ENCODE measurements at places on chromosomes 12 and 14.

GRCh38 chr12:1870086-1870485 lies 48.4 kb downstream of the CACNA2D4 start:
- no peak for DNase-seq

DNA sequence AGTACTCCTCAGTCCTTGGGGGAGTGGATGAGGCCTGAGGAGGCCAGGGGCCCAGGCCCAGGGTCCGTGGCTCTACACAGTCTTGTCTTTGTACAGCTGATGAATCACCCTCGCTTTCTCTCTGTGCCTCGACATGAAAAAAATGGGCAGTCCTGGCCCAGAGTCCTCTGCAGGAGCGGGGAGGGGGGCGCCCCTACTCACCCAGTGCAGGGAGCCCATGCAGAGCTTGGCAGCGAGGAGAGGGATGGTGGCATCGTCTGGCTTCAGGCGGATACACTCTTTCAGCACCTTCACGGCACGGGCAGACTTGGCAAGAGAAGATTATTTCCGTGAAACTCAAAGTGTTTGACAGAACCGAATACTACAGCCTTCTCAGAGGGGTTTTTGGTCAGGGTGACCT lies 159.3 kb downstream of the TTC7B start:
- no peak for DNase-seq

- DNase-seq: peak; percentile 86
Measured at GRCh38 chr14:100332797-100333196, 9.7 kb downstream of the SLC25A47 start.

DNA sequence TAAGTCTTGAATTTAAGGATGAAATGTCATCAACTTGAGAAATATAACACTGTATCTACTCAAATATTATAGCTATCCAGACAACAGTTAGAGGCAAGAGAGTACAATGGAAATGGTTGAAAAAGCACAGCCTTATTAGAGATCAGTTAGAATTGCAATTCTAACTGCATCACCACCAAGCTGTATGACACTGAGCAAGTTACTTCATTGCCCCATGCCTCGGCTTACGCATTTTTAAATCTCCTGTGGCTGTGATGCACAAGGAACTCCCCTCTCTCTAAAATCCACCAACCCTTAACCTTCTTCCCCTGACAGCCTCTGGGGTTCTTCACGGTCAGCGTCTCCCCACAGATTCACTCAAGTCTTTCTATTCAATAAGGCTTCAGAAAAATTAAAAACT lies 75.1 kb downstream of the MED13L start:
- no peak for DNase-seq

DNA sequence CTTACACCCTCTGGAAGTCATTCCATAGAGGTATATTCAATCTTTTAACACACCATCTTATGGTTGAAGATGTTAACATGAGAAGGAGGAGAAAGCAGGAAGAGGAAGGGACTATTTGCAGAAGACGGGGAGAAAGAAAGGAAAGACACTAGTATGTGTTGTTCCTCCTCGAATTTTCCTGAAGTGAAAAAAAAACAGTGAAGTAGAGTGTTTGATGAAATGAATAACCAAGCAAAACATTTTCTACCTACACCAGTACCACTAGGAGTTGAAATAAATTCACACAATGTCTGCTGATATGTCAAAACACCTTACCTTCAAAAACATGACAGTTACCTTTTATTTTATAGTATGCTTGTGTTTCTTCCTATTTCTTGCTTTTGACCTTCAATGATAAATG lies 1.4 kb upstream of the CNOT2 start:
- DNase-seq: no peak

GRCh38 chr12:112967306-112967705 lies 11.0 kb upstream of the OAS2 start:
- no peak for DNase-seq

DNA sequence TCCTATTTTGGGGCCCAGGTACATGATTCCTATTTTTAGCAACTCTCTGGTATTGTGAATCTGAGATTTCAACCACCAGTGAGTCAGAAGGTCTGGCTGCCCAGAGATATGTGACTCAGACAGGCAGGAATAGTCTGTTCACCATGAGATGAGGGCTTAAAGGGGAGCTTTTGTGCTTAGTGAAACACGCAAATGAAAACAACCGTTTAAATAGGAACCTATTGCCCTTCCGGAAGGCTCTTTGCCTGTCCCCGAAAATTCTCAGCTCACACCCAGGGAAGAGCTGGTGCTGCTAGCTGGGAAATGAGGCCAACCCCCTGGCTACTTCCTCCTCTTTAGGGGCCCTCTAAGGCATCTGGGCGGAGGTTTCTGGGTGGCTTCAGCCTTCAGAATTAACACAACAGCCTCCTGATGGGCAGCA lies 283.6 kb downstream of the CACNA1C start:
- DNase-seq: no peak

GRCh38 chr12:34219046-34219770 lies 196.9 kb downstream of the ALG10 start:
- no peak for DNase-seq

DNA sequence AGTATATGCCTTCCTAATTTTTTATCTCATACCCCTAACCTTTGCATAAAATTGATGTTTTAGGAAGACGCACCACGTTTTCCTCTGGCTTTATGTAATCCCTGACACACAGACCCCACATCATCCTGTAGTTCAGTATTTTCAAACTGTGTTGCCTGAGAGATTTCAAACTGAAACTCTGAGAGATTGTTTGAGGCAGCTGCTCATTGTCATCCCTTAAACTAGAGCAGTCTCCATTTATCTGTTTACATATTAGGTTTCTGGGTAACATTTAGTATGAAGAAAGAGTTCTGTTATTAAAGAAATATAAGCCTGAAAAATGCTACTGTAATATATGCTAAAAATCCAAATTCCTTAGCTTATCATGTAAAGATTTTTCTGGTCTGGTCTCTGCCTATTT lies 24.3 kb downstream of the MNAT1 start:
- no peak for DNase-seq

DNA sequence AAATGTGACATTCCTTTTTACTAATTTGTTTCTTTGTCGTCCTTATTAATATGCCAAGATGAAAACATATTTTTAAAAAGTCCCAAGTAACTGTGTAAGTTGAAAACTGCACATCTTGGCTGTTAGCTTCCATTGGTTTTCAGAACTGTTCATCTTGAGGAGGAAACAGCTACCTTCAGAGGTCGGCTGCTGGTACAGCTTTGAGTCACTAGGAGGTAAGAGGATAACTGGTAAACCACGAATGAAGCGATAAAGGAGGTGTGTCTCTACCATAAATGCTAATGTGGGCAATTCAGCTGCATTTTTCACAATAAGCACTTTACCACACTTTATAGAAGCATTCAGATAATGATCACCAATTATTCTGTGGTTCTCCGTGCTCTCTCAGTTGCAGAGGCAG lies 137.5 kb upstream of the KRAS start:
- DNase-seq: no peak

DNA sequence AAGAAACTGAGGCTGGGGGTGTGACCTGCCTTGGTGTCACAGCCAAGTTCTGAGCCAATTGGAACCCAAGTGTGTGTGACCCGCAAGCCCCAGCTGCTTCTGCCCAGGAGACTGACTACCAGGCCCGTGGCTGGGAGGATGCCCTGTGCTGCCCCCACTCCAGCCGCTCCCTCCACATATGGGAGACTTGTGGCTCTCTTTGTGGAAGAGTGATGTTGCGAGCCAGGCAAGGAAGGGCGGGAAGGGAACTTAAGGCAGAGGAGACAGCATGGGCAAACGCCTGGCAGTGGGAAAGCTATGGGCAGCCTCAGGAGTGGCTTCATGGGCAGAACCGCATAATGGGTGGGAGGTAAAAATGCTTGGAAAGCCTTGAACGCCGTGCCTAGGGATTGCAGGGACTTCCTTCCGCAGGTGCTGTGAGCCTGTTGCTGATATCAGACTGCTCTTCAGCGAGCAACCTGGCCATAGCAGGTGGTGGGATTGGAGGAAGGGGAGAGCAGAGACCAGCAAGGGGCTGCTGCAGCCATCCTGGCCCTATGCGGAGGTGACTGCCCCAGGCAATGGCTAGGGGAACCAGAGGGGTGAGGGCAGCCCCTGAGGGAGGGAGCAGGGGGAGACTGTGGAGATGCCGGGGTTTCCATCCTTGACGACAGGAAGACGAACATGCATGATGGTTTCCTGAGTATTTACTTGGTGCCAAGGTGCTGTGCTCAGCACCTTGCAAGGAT lies 115.7 kb downstream of the LGMN start:
- DNase-seq: no peak

- DNase-seq: no peak
Measured at GRCh38 chr12:5881666-5882065, 63.4 kb downstream of the ANO2 start.

DNA sequence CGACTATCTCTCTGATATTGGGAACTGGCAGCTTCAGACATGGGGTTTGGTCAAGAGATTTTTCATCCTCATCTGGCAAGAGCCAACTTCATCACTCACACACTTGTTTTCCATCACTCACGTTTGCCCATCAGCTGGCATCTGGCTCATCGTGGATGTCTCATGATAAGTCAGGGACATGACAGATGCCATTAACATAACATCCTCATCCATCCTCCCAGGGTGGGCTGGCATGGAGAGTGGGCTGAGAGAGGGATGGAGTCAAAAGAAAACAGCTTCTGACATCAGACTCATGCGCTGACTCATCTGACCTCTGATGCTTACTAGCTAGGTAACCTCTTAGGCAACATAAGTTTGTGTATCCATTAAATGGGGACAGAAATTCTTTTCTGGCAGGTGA lies 1.8 kb upstream of the VSX2 start:
- no peak for DNase-seq

GRCh38 chr12:42180990-42181596 lies 36.4 kb upstream of the GXYLT1 start:
- no peak for DNase-seq

GRCh38 chr12:54004841-54005530 lies 3.8 kb upstream of the HOXC8 start:
- no peak for DNase-seq

DNA sequence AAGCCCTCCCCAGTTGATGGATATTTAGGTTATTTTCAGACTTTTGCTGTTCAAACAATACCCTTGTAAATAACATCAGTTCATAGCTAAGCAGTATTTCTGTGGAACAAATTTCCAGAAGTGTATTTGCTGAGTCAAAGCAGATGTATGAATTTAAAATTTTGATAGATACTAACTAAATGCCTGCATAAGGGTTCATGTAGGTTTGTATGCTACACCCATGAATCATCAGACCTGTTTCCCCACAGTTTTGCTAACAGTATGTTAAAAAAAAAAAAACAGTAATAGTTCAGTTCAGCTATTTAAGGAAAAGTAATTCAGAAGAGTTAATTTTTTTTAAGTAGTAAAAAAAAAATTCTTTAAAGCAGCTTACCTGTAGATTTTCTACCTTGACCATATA lies 236.1 kb upstream of the DIO2 start:
- no peak for DNase-seq

- DNase-seq: no peak
Measured at GRCh38 chr12:13242936-13243335, 46.4 kb downstream of the EMP1 start.

- no peak for DNase-seq
Measured at GRCh38 chr12:127791217-127791616, 475.8 kb upstream of the TMEM132C start.

- DNase-seq: no peak
Measured at GRCh38 chr14:70139384-70139783, 49.4 kb downstream of the SLC8A3 start.

DNA sequence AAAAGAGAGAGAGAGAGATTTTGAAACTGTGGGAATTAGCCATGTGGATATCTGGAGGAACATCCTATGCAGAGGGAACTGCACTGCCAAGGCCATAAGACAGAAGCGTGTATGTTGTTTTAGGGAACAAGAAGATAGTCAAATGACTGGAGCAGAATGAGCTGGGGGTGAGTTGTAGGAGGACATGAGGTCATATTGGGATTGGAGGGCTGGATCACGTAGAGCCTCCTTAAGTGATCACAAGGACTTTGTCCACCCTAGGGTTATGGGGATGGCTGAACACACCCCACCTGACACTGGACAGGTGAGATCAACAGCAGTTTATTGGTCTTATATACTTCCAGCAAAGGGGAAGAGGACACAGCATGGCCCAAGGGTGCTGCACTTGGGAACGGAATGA lies 8.2 kb upstream of the CGRRF1 start:
- no peak for DNase-seq

- DNase-seq: no peak
Measured at GRCh38 chr12:76030341-76031080, 1.1 kb downstream of the PHLDA1 start.

DNA sequence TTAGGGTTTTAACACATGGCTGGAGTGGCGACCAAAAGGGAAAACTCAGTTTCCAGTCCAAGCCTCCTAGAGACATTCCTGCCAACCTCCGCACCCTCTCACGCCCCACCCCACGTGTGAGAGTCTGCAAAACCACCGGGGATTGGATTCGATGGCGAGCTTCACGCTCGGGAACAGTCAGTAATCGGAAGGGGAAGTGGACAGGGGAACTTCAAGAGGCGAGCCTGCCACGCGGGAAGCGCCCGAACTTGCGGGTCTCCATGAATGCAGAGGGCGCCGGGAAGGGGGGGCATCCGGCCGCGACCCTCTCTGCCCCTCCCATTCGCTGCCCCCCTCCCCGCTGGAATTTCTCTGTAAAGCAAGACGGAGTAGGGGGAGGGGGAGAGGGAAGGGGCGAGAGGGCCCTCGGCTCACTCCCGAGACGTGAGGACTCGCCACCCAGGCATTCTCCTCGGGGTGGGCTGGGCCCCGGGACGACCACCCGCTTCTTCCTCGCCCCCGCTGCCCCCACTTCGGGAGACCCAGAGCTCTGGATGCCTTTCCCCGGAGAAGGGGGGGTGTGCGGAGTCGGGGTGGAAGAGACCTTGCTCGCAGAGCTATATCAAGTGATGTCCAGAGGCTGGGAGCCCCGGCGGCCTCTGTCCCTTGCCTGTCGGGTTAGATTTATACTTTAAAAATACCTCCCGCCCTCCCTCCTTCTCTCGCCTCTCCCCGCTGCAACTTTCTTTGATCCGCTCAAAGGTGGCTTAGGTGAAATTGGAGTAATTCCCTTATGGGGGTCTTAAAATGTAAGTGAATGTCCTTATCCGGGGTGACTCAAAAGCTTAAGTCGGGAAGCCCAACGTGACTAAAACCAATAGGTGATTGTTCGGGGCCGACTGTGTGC lies 2.5 kb upstream of the CCND2 start:
- DNase-seq: no peak

DNA sequence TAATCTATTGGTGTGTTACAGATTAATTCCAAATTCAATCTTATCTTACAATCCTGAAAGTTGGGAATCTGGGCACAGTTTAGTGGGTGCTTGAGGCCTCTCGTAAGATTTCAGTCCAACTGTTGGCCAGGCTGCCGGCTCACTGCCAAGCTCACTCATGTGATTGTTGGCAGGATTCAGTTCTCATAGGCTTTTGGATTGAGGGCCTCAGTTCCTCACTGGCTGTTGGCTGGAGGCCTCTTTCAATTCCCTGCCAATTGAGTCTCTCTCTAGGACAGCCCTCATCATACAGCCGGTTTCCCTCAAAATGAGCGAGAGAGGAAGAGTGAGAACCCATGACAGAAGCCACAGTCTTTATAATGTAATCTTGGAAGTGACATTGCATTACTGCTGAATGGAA lies 123.5 kb upstream of the FBXO33 start:
- DNase-seq: no peak

GRCh38 chr12:20426191-20426590 lies 57.9 kb downstream of the PDE3A start:
- DNase-seq: no peak

All from NCI-H510A (cell line).